ENCODE measurements at places on chromosomes 4 and X. TPM values are rescaled to one million over a fixed set of nuclear protein-coding genes. Genes with fewer than 3 reads are reported as not detected.

Gene HSFX3
- total RNA-seq, result not detected

Gene GUCY1A1
- total RNA-seq, result 87.5 TPM

Gene IL3RA
- total RNA-seq, result 2.8 TPM

Gene TRIM61
- 0.41 TPM for total RNA-seq

Gene RGN
- 12.1 TPM for total RNA-seq

Gene CCNB3
- total RNA-seq, result 0.36 TPM

Gene FGB
- not detected for total RNA-seq

DNA sequence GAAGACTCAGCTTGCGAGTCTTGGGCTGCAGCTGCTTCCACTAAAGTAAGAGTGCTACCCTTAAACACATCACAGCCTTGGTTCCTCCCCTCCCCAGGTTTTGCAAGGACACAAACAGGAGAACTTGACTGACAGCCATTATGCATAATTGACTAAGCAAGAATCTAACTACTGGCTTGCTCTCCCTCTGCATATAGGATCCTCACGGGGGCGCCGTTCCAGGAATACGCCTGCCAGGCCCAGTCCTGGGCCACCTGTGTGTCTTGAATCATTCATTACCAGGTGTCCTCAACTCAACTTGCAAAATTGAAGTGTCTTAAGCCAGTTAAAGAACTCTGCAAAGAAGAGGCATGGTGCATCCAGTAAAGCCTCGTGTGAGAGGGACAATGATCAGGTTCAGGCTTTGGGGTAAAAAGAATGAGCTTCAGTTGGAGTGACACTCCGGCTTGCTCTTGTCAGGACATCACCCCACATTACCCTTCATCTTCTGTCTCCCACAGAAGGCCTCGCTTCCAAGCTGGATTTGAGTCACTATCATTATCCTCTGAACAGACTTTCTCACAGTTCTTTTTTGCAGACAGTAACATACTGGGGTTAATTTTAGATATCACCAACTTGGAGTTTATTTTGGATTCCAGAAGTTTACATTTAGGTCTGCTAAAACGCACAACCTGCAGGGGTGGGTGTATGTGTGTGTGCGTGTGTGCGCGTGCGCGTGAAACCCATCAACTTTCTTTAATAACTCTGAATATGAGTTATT is 273.5 kb upstream of the HS3ST1 start:
- H3K4me1 ChIP-seq, result no peaks in the 10 kb centered on the region
- no peak overlapping the region for H3K27ac ChIP-seq
- no peaks in the 10 kb centered on the region for H3K36me3 ChIP-seq
- no peak overlapping the region for H3K4me3 ChIP-seq
- no peaks in the 10 kb centered on the region for H3K27me3 ChIP-seq

GRCh38 chr4:150280081-150280895 is 202.0 kb downstream of the DCLK2 start:
- H3K4me3 ChIP-seq, result no peak overlapping the region
- H3K4me1 ChIP-seq, result no peaks in the 10 kb centered on the region
- DNase-seq, result no peak

DNA sequence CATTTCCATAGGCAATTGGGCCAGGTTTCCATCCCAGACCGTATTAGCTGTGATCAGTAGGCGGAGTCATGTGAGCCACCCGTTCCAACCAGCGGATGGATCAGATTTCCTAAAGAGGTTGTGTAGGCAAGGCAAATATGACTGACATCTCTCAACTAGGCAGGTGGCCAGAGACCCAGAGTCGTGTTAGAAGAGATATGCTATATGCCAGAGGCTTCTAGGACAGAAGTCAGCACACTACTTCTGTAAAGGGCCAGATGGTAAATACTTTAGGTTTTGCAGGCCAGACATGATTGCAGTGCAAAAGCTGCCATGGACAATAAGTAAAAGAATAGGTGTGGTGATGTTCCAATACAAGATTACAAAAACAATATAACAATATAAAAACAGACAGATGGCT is 788.4 kb downstream of the RPA4 start:
- H3K4me3 ChIP-seq, result no peak overlapping the region
- H3K36me3 ChIP-seq, result no peaks in the 10 kb centered on the region
- no peak overlapping the region for H3K27ac ChIP-seq
- DNase-seq, result no peak

GRCh38 chr4:74038086-74038424 is 434 bp downstream of the CXCL3 start:
- no peak for DNase-seq
- peaks cover 14% of the 10 kb centered on the region for H3K4me1 ChIP-seq
- no peak overlapping the region for H3K27ac ChIP-seq
- peak overlapping the region; percentile 73 for H3K4me3 ChIP-seq

DNA sequence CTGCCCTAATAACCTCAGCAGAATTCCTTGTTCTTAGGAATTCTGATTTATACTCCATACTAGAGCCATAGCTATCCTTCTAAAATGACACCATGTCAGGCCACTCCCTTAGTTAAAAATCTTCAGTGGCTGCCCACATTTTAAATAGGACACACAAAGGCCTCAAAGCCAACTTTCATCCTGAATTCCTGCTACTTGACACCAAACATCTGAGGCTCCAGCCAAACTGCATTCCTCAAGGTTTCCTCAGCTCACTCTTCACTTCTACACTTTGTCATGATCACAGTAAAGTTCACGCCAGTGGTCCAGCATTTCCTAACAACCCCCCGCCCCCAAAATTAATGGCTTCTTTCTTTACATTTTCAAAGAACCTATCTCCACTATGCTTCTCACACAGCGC is 124.3 kb downstream of the ADGRA3 start:
- H3K4me3 ChIP-seq, result no peak overlapping the region
- no peaks in the 10 kb centered on the region for H3K36me3 ChIP-seq
- H3K27me3 ChIP-seq, result no peaks in the 10 kb centered on the region
- H3K4me1 ChIP-seq, result peaks cover 21% of the 10 kb centered on the region
- no peak overlapping the region for H3K27ac ChIP-seq

DNA sequence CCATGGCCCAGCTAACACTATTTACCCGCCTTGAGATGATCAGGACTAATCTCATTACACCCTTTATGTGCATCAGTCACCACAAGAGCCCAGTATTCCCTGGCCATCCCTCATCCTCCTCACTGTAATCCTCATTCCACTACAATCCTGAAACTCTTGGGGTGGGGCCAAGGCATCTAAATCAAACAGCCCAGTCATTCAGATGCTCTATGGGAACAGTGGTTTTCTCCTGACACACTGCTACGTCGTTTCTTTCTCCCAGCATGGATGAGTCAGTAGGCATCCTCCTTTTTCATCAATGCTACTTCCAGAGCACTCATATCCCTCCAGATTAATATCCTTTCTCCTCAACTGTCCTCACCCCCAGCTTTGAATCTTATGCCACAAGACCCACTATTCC is 5.6 kb downstream of the SDAD1 start:
- H3K27ac ChIP-seq, result no peak overlapping the region
- peaks cover 8% of the 10 kb centered on the region for H3K36me3 ChIP-seq
- DNase-seq, result no peak
- no peaks in the 10 kb centered on the region for H3K27me3 ChIP-seq

- no peak overlapping the region for H3K27ac ChIP-seq
- H3K4me1 ChIP-seq, result no peaks in the 10 kb centered on the region
- no peaks in the 10 kb centered on the region for H3K36me3 ChIP-seq
These were observed 8.4 kb downstream of the MSL3 start for GRCh38 chrX:11766487-11766886.

DNA sequence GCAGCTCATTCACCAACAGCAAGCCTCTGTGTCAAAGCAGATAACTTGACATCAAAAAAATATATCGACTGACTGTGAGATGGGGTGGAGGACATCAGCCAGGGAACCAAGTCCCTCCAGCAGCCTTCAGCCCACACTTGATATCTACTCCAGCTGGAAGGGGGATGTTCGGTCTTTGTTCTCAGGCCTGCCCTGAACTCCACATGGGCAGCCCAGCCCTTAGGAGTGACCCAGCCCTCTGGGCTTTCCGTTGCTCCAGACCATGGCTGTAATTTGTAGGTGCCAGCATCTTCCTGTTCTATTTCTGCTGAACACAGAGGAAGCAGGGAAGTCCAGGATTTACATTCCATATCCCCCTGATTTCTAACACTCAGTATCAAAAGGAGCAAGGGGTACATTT is 17.4 kb downstream of the RASL11B start:
- H3K36me3 ChIP-seq, result no peaks in the 10 kb centered on the region
- H3K4me1 ChIP-seq, result no peaks in the 10 kb centered on the region
- H3K27me3 ChIP-seq, result no peaks in the 10 kb centered on the region
- no peak overlapping the region for H3K27ac ChIP-seq
- no peak overlapping the region for H3K4me3 ChIP-seq

- no peak for DNase-seq
- no peak overlapping the region for H3K27ac ChIP-seq
- no peaks in the 10 kb centered on the region for H3K4me1 ChIP-seq
- no peaks in the 10 kb centered on the region for H3K27me3 ChIP-seq
- H3K36me3 ChIP-seq, result no peaks in the 10 kb centered on the region
These were observed 279.2 kb upstream of the FGF16 start for GRCh38 chrX:77167993-77168392.

- no peaks in the 10 kb centered on the region for H3K36me3 ChIP-seq
- no peak for DNase-seq
- H3K27me3 ChIP-seq, result no peaks in the 10 kb centered on the region
- H3K4me3 ChIP-seq, result no peak overlapping the region
- H3K27ac ChIP-seq, result no peak overlapping the region
These were observed 134.1 kb upstream of the MAMLD1 start for GRCh38 chrX:150229030-150229429.

- H3K4me3 ChIP-seq, result no peak overlapping the region
- H3K27me3 ChIP-seq, result no peaks in the 10 kb centered on the region
- no peaks in the 10 kb centered on the region for H3K36me3 ChIP-seq
- DNase-seq, result no peak
- H3K27ac ChIP-seq, result no peak overlapping the region
- no peaks in the 10 kb centered on the region for H3K4me1 ChIP-seq
These were observed 360.0 kb downstream of the GALNTL6 start for GRCh38 chr4:172173206-172173605.

GRCh38 chr4:2934813-2935761 is 28.1 kb downstream of the NOP14 start:
- H3K36me3 ChIP-seq, result peaks cover 13% of the 10 kb centered on the region
- H3K4me3 ChIP-seq, result peak overlapping the region; percentile 85
- H3K4me1 ChIP-seq, result peaks cover 54% of the 10 kb centered on the region

GRCh38 chrX:78693536-78693935 is 34.4 kb upstream of the RTL3 start:
- H3K27me3 ChIP-seq, result no peaks in the 10 kb centered on the region
- no peaks in the 10 kb centered on the region for H3K4me1 ChIP-seq
- no peak overlapping the region for H3K27ac ChIP-seq
- no peak overlapping the region for H3K4me3 ChIP-seq
- no peaks in the 10 kb centered on the region for H3K36me3 ChIP-seq
- DNase-seq, result no peak

GRCh38 chr4:98352396-98352795 is 91.2 kb downstream of the RAP1GDS1 start:
- no peaks in the 10 kb centered on the region for H3K4me1 ChIP-seq
- no peak overlapping the region for H3K4me3 ChIP-seq
- H3K36me3 ChIP-seq, result no peaks in the 10 kb centered on the region
- no peak overlapping the region for H3K27ac ChIP-seq
- DNase-seq, result no peak

- H3K27me3 ChIP-seq, result no peaks in the 10 kb centered on the region
- no peaks in the 10 kb centered on the region for H3K4me1 ChIP-seq
- DNase-seq, result no peak
- no peak overlapping the region for H3K4me3 ChIP-seq
- no peak overlapping the region for H3K27ac ChIP-seq
- H3K36me3 ChIP-seq, result no peaks in the 10 kb centered on the region
These were observed 92.5 kb upstream of the ENPP6 start for GRCh38 chr4:184310171-184310567.

- H3K4me3 ChIP-seq, result no peak overlapping the region
- H3K4me1 ChIP-seq, result no peaks in the 10 kb centered on the region
- no peaks in the 10 kb centered on the region for H3K27me3 ChIP-seq
- DNase-seq, result no peak
- H3K27ac ChIP-seq, result no peak overlapping the region
These were observed 10.6 kb downstream of the TLR6 start for GRCh38 chr4:38846015-38846414.

GRCh38 chr4:6032249-6033244 is 14.3 kb upstream of the C4orf50 start:
- no peaks in the 10 kb centered on the region for H3K36me3 ChIP-seq
- no peak overlapping the region for H3K4me3 ChIP-seq
- DNase-seq, result no peak
- no peak overlapping the region for H3K27ac ChIP-seq

- no peaks in the 10 kb centered on the region for H3K27me3 ChIP-seq
- H3K4me3 ChIP-seq, result no peak overlapping the region
- no peak overlapping the region for H3K27ac ChIP-seq
- no peaks in the 10 kb centered on the region for H3K36me3 ChIP-seq
- no peak for DNase-seq
These were observed 184.0 kb upstream of the NEIL3 start for GRCh38 chr4:177125656-177126055.

- no peaks in the 10 kb centered on the region for H3K4me1 ChIP-seq
- no peak overlapping the region for H3K4me3 ChIP-seq
- no peaks in the 10 kb centered on the region for H3K27me3 ChIP-seq
- no peak overlapping the region for H3K27ac ChIP-seq
- DNase-seq, result no peak
These were observed 14.5 kb downstream of the IQSEC2 start for GRCh38 chrX:53266914-53267313.

- no peak overlapping the region for H3K27ac ChIP-seq
- no peak overlapping the region for H3K4me3 ChIP-seq
- no peaks in the 10 kb centered on the region for H3K36me3 ChIP-seq
These were observed 15.2 kb downstream of the CAPN6 start for GRCh38 chrX:111254896-111255693.

GRCh38 chr4:108988464-108989195 is 225.8 kb upstream of the ETNPPL start:
- H3K4me3 ChIP-seq, result no peak overlapping the region
- H3K4me1 ChIP-seq, result no peaks in the 10 kb centered on the region
- H3K36me3 ChIP-seq, result no peaks in the 10 kb centered on the region
- no peak for DNase-seq
- H3K27me3 ChIP-seq, result no peaks in the 10 kb centered on the region

DNA sequence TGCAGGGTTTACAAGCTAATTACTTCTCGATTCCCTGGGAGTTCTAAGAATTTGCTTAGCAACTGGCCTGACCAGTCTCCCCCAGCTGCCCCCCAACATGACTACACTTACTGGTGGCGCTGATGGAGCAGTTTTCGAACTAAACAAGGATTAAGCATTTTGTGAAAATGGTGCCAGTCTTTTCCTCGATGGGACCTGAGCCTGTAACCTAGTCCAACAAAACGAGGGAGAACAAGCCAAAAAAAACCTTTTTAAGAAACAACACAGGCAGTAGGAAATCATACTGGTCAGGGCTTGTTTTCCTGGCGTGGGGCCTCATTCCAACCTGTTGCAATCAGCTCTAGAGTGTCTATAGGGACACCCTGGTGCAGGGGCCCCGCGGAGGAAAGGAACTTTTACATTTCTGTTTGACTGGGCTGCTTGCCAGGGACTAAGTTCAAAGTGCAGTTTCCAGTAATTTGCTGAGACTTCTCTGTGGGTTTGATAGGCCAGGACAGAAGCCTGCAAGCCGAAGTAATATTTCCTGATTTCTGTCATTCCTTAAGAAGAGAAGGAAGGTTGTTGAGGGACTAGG is 158.7 kb downstream of the SPRY1 start:
- H3K36me3 ChIP-seq, result no peaks in the 10 kb centered on the region
- peak; percentile 92 for DNase-seq
- H3K27ac ChIP-seq, result peak overlapping the region; percentile 62
- no peak overlapping the region for H3K4me3 ChIP-seq
- no peaks in the 10 kb centered on the region for H3K27me3 ChIP-seq
- peaks cover 16% of the 10 kb centered on the region for H3K4me1 ChIP-seq
